Cardiac fibroblast (primary cell): ENCODE measurements at places on chromosomes 1 and 21.

- DNase-seq, result peak; percentile 79
These were observed 6.7 kb upstream of the HUNK start for GRCh38 chr21:31866077-31866511.

- DNase-seq, result no peak
These were observed 34.7 kb upstream of the POFUT2 start for GRCh38 chr21:45322231-45322959.

DNA sequence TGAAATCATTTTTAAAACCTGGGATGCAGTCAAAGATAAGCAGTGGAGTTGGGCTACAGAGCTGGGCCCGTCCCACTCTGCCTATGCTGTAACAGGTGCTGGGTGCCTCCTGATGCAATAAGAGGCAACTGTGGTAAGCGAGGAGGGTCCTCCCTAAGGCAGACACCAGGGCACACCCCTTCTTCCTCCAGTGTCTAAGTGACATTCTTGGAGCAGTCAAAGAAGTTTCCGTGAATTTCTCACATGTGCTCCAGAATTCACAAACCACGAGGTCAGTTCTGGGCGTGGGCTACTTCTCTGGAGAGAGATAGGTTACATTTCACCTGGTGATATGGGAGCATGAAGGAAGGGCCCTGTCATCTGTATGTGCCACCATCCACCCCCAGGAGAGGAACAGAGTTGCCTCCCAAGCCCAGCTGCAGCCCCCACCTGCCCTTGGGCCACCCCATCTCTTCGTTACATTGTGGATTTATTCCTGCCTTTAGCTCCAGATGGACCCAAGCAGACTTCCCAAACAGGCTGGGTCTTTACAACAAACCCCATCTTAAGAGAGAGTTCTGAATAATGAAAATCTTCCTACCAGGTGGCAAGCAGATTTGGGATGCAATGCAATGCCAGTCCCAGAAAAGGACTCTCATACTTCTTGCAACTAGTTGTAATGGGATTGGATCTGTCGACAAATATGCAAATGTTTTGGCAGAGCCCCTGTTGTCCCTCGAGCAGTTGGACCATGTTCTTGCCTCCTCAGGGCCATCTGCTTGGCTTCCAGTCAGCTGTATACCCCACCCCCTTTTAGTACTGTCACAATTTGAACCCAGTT is 82.5 kb upstream of the CNTN2 start:
- DNase-seq, result no peak

DNA sequence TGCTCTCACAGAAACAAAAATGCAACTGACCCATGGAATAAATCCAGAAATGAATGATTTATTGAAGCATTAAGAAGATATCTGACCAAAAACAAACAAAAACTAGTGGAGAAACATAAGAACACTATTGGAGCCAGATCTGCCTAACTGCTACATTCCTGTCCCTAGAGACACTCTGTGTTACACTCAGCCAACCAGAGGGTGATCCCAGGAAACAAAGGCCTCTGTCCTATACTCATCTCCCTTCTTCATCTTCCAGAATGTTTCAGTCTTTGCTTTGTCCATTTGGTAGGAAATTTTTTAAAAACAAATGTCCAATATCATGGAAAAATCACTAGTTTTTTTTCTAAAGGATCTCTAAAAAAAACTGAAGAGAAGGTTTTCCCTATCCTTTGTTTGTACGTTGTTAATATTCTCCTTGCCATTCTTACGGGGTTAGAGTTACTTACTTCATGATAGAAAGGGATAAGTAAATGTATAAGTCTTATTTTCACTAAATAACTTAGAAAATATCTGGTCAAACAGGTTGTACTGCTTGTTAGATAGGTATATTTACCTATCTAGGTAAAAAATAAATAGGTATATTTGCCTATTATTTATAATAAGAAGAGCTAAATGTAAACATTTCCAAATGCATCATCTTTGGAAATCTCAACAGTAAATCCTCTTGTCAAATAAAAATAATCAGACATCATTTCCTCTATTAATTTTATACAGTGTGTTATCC is 59.1 kb downstream of the NME7 start:
- no peak for DNase-seq

GRCh38 chr1:54798769-54799641 is 2.1 kb downstream of the TTC22 start:
- DNase-seq, result peak; percentile 63

DNA sequence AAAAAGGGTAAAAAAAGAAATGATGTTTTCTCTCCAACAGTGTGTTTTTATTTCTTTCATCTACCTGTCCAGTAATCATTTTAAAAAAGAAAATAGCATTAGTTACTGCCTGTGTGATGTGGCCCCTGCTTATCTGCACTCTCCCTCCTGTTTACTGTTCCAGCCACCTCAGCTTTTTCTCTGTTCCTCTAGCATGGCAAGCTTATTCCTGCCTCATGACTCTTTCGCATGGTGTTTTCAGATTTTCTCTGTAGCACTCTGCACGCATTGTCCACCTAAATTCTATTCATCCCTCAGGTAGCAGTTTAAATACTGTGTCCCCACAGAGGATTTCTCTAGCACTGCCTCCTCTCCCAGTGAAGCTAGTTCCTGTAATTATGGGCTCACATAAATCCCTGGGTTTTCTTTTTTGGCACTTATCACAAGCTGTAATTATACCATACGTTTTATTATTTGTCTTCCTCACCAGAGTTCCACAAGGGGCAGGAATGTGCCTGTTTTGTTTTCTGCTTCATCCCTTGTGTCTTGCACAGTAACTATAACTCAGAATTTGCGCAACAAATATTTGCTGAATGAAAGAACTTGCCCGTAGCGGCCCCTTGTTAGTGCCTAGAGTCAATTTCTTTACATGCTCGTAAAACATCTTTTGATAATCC is 51.4 kb upstream of the LRIG2 start:
- DNase-seq, result peak; percentile 48

- DNase-seq, result peak; percentile 58
These were observed 107.5 kb downstream of the SPAG17 start for GRCh38 chr1:118077331-118078045.

DNA sequence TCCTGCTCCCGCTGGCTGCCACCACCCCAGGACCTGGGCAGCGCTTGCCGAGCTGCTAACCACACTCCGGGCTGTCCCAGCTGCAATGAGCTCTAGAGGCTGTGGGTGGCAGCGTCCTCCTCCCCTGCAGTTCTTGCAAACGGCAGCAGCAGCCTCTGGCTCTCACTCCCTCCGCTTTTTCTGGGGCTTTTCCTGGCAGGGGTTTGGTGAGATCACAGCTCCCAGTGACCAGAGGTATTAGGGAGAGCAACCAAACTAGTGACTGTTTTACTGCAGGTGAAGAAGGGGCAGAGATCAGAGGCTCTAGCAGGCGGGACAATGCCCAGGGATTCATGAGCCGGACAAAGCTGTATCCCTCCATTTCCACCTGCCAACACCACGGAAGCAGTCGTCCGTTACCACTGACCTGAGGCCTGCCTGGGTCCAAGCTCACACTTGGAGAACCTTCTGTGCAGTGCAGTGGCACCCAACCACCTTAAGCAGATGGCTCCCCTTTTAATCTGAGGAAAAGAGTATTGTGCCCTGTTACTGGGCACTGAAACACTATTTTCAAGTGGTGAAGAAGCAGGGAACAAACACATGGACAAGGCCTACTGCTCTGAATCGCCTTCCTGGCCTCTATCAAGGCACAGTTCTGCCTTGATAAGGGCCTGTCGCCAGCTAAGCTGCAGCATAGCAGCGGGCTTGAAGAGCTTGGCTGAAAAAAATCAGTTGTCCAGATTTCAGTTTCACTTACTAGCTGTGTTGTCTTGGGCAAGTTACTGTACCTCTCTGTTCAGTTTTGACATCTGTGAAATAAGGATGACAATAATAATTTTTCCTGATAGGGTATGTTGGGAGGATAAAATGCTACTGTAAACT is at the start of gene F5:
Gene F5 (minus strand): TSS at position 87 of the 861 bp plus-strand sequence. CDS start 95 bp downstream, outside the sequence.
- DNase-seq, result peak; percentile 58

DNA sequence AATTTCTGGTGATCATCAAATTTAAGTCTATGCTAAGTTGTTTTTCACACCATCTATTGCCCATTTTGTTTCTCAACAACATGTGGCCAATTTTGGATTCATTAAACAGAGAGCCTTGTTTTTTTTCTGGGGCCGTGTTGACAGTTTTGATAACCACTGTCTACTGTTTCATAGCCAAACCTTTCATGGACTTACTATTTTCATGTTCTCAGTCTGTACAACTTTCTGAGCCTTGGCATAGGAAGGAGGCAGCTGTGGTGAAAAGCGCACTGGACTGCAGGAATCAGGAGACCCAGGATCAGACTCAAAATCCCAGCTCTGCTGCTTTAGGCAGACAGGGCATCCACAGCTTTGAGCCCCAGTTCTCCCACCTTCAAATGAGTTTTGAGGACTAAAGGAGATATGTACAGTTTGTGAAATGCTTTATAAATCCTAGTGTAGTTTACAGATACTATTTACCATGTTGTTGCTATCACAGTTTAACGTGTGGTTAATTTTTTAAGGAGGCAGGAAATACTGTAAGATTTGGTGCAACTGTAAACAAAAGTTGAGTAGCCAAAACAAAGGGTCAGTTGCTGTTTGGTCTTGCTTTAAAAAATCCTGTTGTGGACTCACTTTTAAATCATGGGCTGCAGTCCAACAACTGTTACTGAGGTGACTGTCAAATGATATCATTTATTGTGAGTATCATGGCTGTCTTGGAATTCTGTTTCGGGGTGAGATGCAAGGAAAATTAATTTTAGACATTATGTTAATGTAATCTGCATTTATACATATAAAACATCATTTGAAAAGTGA is 2.9 kb downstream of the MACO1 start:
- peak; percentile 49 for DNase-seq

GRCh38 chr1:29856340-29857114 is 620.2 kb downstream of the PTPRU start:
- no peak for DNase-seq

GRCh38 chr21:30234643-30235042 is 18.7 kb upstream of the CLDN8 start:
- DNase-seq, result peak; percentile 11

DNA sequence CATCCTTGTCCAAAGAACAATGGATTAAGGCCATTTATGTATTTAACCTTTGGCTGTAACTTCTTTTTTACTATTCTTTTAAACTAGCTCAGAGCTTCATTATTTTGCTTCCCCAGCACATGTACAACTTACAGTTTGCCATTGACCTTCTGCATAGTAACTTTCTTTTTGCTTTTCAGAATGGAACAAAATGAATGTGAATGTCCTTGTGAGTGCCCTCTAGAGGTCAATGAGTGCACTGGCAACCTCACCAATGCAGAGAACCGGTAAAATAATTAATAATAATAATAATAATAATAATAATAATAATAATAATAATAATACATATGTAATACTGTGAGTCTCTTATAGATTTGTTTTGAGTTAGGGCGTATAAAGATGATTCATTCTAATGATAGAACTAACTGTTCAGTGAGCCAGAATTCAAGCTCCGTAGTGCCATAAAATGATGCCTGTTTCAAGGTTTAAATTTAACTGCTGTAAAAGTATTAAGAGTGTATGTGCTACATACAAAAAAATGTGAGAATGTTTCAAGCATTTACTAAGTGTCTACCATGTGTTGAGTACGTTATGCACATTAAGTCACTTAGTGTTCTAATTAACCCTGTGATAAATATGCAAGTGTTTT is 69.0 kb upstream of the RAVER2 start:
- DNase-seq, result peak; percentile 51

DNA sequence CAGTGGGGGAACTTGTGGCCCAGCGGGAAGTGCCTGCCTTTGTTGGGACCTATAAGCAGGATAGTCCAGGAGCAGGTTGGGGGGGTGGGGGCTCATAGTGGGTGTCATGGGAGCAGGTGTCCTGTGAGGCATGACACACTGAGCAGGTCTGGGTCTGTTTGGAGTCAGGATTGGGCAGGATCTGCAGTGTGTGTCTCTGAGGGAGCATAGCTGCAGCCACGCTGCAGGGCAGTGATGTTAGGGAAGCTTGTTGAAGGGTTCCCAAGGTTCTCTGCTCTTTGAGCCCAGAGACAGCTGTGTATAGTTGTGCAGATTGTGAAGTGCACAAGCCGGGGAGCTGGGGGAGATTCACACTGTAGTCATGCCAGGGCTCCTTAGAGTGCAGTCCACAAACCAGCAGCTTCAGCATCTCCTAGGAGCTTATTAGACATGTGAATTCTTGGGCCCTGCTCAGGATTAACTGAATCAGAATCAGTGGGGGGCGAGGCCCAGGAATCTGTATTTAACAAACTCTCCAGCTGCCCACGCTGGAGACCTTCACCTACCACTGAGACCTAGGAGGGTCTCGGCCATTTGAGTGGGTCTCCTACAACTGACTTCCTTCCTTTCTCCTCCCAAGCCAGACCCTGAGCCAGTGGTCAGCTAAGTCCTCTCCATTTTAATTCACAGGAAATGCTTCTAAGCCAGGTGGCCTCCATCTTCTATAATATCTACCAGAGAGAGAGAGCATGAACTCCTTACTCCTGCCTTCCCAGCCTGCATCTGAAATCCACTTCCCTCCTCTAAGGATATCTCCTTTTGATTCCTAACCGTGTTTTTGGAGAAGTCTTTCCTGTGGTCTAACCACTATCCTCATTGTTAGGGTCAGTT is 11.1 kb downstream of the INSRR start:
- no peak for DNase-seq

DNA sequence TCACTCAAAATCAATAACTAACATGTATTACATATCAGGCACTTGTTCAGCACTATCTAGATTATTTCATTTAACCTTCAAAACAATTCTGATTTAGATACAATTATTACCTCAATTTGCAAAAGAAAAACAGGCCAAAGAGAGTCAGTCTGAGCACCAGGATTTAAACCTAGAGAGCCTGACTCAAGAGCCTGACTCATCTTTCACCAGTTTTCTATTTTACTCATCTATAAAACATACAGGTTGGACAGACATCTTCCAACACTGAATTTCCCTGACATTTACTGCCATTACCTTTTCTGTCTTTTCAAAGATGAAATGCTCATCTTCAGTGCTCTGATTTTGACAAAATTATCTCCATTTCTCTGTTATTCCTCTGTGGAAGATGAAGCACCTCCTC is 116.5 kb downstream of the MRPL39 start:
- DNase-seq, result no peak

DNA sequence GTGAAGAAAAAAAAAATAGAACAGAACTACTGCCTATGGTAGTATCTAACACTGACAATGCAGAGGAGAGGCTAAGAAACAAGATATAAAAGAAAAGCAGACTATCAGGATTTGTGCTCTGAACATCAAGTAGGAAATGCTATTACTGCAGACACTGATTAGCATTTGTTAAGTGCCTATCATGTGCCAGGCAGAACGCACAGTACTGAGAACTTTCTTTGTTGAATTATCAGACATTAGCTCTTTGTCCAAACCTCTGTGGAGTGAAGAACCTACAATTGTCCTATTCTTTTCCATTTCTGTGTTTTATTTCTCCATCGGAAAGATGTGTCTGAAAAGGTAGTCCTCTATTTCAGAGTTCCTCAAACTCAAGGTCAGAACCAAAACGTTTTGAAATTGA is 30.5 kb upstream of the DISP1 start:
- DNase-seq, result no peak

GRCh38 chr21:30083225-30083945 is 83.2 kb downstream of the CLDN17 start:
- no peak for DNase-seq

- DNase-seq, result no peak
These were observed 12.6 kb upstream of the OR6N2 start for GRCh38 chr1:158793604-158794003.

- DNase-seq, result no peak
These were observed 81.6 kb upstream of the ACTL8 start for GRCh38 chr1:17673329-17674072.
